ENCODE measurements at places on chromosomes 3 and 15.

DNA sequence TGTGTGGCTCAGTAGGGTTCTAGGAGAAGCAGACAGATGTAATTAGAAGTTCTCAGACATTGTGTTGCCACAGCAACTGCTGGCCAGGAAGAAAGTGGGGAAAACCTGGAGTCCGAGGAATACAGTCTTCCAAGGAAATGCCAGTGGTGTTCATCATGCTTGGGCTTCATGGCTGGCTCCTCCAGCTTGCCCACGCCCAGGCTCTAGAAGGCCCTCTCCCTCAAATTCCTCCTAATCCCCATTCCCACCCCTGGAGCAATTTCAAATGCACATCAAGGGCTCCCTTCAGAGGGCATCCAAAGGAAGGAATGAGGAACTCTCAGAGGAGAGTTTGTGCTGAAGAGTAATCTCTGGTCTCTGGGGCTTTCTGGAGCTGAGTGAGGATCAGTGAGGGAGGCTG, 21.9 kb downstream of the FSTL1 start:
- DNase-seq: no peak

DNA sequence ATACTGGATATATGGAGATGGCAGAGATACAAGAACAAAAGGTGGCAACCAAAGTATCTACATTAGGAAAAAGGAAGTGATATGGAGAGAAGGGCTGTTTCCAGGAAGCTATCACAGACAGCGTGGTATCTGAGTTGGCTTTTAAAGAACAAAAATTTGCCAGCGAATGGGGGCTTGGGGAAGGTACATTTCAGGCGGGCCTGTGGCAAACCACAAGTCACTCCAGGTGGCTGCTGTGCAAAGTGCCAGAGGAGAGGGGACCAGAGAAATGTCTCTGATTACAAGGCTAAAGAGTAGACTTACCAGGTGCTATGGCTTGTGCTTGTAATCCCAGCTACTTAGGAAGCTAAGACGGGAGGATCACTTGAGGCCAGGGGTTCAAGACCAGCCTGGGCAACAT, 91.1 kb downstream of the MSL2 start:
- DNase-seq: no peak

GRCh38 chr3:132381348-132381944, 35.9 kb upstream of the DNAJC13 start:
- no peak for DNase-seq

DNA sequence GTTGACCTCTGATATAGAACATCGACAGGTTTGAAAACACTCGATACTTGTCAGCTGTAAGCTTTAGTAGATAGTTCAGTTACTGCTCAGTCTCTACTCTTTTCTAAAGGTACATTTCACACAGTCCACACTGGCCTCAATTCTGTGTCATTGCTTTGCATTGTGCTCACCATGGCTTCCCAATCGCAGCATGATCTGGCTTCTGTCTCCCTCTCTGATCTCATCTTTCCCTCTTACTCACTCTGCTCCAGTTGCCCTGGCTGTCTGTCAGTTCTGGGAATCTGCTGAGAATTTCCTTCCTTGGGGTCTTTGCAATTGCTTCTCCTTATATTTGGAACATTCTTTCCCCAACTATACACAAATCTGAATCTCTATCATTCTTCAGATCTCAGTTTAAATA, 80.6 kb downstream of the GTF2E1 start:
- no peak for DNase-seq

- DNase-seq: no peak
Measured at GRCh38 chr15:63839722-63840121, 6.0 kb upstream of the HERC1 start.

DNA sequence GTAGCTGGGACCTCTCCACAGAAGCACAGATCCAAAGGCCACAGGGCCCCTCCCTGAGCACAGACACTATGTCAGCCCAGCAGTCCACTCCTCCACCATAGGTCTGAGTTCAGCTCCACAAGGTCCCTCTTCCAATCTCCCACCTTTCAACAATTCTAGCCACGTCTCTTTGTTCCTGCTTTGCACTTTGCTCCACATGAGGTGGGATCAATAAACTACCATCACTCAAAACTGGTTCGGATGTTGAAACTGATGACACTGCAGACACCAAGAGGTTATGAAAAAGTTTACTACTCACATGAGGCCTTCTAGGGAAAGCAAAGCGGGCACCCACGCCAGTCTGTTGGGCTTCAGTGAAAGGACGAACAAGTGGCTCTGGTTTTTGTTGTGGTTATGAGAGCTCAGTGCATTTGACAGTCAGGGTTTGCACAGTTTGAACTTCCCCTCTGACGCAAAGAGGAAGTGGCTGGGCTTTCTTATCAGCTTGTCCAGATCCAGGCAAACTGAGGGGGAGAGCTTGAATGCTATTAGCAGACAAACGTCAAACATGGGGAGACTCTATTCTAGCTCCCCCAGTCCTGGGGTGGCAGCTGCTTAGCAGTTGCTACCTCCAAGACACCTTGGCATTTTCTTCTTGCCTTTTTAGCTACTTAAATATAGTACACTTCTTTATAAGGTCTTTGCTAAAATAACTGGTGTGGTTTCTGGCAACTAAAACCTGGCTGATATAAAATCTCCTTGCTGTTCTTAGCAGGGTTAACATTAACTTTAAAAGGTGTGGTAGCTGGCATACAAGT, 37.8 kb downstream of the ZNF445 start:
- peak; percentile 13 for DNase-seq

GRCh38 chr15:66996094-66996493, 69.3 kb upstream of the SMAD3 start:
- DNase-seq: no peak

- no peak for DNase-seq
Measured at GRCh38 chr3:168080499-168081170, 15.1 kb downstream of the GOLIM4 start.

GRCh38 chr3:178618197-178618596, 82.0 kb downstream of the KCNMB2 start:
- DNase-seq: no peak

DNA sequence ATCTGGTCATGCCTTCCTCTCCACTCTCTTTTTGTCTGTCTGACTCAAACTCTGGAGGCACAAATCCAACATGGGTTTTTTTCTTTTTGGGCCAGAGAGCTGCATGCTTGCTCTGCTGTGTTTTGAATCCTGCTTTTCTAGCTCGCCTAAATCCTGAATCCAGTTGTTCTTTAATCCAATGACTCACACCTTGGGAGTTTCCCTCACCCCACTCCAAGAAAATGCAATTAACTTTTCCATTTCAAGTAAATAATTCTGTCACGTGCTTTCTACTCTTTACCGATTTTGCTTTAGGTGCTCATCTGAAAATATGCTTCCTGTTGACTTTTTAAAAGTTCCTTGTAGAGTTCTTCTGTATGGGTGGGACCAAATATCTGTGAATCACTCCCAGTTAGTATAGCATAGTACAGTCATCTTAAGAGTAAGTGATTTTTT, 47.6 kb downstream of the SLMAP start:
- DNase-seq: peak; percentile 32

DNA sequence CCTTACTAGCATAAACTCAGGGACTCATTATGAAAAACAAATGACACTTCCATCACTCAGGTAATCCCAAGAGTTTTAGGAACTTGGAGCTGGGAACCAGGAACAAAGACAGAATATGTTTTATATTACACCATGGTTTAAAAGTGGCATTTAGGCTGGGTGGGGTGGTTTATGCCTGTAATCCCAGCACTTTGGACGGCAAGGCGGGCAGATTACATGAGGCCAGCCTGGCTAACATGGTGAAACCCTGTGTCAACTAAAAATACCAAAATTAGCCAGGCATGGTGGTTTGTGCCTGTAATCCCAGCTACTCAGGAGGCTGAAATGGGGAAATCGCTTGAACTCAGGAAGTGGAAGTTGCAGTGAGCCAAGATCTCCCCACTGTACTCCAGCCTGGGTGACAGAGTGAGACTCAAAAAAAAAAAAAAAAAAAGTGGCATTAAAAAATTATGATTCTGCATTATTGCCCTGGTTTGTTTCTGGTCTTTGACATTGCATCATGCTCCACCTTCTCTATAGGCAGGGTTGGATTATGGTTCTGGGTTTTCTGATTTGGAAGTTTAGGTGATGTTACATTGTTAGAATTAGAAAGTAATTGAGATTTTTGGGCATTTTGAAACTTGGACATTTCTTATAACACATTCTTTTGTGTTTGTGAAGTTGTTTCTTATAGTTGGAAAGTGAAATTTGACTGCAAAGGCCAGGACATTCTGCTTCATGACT, 19.0 kb downstream of the SQOR start:
- DNase-seq: no peak

DNA sequence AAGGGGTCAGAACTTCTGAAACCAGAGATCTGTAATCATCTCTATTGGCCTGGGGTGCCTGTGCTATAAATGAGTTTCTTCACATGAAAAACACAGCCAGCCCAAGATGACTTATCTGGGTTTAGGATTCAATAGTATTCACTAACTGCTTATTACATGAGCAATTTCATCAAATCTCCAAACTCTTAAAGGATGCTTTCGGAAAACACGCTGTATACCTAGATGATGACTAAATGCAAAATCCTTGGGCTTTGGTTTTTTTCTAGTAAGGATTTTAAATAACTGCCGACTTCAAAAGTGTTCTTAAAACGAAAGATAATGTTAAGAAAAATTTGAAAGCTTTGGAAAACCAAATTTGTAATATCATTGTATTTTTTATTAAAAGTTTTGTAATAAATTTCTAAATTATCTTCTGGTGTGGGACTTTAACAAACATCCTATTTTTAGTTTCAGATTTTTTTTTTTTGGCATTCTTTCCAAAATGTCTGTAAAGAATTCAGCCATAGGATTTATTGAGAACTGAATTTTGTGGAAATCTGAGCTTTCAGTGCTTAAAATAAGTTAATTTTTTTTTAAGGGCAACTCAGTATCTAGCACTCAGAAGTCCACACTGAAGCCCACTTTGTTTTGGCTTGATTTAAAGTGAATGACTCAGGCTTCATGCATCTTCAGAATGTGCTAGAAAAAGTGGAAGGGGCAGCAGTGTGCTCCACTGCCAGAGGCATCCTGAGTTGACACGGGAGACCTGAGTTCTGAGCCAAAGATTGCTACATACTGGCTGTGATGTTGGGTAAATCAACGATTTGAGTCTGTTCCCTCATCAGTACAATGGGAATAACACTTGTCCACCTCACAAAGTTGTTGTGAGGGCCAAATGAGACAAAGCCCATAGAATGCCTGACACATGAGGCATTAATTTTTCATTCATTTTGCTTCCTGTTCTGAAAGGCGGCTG, 18.7 kb downstream of the TMEM43 start:
- DNase-seq: no peak

DNA sequence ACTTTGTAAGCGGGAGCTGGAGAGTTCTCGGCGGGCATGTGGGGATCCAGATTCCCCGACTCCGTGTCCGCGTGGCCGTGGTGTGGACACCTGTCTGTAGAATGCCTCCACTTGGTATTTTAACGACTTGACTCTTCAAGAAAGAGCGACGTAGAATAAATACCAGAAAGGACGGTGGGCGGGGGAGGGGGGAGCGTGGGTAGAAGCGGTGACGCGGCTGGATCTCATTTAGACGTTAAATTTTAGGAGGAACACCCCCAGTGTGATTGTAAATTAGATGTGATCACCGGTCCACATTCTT, 620 bp upstream of the PYGO1 start:
- no peak for DNase-seq

DNA sequence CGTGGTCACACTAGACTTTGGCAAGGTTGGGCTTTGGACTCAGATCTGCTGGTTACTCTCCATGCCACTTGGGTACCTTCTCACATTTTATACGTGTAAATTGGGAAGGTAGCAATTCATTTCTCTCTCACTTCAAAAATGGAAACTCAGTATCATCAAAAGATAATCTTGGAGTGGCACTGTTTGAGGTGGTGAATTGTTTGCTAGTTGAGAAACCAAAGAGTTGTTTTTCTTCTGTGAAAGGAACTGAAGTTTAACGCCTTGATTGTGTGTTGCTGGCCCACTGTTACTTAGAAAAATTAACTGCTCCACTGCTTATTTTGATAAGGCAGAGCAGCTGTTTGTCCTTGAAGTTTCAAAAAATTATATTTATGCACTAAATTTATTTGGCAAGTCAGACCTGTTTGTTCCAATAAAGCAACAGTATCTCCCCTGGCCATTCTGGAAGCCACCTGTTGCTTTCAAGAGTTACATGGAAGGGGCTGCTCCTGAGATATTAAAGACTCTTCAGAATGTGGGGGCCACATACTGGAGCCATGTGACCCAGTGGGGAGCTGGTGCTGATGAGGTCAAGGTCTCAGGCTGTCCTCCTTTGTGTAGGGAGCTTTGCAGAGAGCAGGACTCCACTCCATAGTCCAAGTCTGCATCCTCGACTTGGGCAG, 16.2 kb downstream of the PLCL2 start:
- DNase-seq: no peak

GRCh38 chr3:196288141-196288460, 575 bp upstream of the PCYT1A start:
- no peak for DNase-seq

DNA sequence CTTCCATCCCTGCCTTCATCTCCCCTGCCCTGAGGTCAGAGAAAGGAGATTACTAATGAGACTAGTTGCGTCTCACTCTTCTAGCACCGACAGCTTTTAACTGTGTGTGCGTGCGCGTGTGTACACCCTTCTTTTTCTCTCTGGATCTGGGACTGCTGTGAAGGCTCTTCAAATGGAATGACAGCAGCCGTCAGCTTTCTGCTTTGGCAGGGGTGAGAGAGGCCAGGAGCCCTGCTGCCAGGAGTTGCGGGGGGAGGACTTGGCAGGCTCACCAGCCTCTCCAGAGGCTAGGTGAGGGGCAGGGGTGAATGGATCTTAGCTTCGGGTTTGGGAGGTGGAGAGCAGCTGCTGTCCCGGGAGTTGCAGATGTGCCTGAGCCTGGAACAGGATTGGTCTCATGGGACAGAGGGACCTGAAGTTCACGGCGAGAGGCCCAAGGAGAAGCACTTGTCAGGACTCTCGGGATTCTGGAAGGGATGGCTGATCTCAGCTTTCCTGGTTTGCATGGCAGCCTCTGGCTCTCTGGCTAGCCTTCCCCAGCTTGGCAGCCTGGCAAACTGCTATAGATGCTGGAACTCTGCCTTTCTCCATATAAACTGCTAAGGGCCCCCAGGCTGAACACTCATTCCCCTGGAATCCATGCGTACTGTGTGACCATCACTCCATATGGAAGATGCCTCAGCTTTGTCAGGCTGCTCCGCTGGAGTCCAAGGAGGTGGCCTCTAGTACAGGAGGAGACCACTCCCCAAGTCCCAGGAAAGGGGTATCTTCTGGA, 16.6 kb downstream of the TEX264 start:
- no peak for DNase-seq

DNA sequence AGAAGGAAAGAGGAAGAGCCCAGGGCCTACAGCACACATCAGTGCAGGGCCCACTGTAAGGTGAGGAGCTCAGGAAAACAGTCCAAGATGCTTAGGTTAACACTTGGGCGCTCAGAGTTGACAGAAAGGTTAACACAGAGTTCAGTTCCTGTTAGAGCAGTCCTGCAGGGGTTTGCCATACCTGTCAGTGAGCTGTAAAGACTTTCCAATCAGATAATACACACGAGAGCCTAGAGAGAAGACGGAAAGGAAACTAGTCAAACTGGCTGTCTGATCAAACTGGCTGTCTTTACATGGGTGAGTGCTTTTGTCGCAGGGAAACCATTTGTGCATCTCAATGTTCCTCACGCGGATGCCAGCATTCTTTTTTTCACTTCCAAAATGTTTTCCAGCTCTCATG, 61.4 kb upstream of the ARHGEF26 start:
- no peak for DNase-seq
